ENCODE measurements at places on chromosomes 2 and 18.

GRCh38 chr2:189797902-189798301 lies 13.7 kb downstream of the PMS1 start:
- DNase-seq = no peak

DNA sequence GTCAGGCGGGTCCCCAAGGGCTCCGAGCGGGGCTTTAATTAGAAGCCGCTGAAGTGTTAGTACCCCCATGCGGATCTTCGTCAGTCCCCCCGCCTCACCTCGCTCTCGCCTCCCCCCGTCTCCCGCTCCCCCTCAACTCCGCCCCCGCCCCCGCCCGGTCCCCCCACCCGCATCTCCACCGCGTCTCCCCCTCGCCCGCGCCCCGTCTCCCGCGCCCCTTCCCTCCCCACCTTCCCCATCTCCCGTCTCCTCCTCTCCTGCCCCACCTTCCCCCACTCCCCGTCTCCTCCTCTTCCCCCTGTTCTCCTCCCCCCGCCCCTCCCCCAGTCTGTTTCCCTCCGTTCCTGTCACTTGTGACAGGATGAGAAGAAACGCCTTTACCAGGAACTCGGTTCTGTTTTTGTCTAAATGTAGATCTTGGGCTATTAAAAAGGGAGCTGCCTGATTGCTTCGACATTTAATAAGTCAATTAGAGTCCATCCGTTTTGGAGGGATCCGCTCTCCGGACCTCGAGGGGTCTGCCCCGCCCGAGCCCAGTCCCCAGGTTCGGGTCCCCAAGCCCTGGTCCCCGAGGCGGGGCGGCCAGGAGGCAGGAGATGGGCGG lies 969 bp upstream of the ALKAL2 start:
- DNase-seq = no peak

DNA sequence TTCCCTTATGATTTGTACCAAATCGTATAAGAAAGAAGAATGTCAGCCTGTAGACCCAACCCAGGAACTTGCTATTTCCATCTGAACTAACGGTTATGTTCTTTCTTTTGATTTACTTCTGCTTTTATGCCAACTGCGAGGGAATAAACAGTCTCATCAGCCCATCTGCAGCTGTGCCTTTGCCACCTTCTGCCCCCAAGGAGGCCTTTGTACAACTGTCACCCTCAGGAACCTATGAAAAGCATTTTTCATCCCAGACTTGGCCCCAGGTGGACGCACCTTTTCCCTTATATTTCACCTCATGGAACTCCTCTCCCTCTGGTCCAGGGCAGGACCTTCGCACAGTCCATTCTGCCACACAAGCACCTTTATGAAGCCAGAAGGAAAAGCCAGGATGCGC lies 109.8 kb downstream of the AOX1 start:
- DNase-seq = no peak

GRCh38 chr18:79736846-79737245 lies 57.2 kb downstream of the CTDP1 start:
- no peak for DNase-seq

DNA sequence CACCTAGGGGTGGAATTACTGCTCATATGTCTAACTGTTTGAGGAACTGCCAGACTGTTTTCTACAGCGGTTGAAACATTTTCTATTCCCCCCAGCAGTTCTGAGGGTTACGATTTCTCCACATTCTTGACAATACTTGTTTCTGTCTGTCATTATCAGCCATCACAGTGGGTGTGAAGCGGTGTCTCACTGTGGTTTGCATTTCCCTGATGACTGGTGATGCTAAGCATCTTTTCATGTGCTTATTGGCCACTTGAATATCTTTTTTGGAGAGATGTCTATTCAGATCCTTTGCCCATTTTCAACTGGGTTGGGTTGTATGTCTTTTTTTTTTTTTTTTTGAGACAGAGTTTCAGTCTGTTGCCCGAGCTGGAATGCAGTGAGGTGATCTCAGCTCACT lies 63.0 kb downstream of the ADNP2 start:
- DNase-seq = no peak

DNA sequence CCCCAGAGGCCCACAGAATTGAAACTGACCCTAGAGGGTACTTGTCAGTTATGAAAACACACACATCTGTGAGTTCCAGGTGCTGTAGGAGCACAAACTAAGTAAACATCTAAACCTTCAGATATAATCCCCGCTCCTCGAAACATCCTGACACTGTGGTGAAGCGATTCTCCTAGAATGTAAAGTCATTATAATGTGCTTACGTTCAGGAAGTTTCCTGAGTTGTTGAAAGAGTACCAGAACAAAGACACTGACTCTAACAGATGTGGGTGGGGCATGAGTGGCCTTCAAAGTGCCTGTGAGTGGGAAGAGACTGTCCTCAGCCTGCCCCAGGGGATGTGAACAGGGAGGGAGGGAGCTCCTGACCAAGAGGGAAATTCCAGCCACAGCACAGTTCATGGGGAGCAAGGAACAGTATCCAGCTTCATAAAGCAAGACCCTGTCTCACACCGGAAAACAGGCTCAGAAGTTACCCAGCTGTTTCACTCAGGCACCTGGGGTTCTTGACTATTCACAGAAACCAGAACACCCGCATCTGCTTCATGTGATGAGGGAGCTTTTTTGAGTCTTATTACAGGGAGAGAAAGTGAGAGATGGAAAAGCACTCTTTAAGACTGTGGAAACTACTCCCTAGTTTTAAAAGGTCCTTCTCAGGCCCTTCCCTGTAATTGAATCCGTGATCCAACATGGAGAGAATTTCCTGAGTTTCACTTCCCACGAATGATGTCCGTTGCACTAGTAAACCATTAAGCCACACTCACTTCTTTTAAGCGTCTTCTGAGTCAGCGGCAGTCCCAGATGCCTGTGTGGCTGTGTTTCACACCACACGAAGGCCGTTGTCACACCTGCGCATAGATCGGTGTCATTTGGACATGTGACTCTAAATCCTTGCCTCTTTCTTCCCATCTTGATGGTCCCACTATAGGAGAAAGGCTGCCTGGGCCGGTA lies 88.6 kb upstream of the EML6 start:
- no peak for DNase-seq

GRCh38 chr18:44507729-44508325 lies 172.9 kb upstream of the SETBP1 start:
- no peak for DNase-seq

DNA sequence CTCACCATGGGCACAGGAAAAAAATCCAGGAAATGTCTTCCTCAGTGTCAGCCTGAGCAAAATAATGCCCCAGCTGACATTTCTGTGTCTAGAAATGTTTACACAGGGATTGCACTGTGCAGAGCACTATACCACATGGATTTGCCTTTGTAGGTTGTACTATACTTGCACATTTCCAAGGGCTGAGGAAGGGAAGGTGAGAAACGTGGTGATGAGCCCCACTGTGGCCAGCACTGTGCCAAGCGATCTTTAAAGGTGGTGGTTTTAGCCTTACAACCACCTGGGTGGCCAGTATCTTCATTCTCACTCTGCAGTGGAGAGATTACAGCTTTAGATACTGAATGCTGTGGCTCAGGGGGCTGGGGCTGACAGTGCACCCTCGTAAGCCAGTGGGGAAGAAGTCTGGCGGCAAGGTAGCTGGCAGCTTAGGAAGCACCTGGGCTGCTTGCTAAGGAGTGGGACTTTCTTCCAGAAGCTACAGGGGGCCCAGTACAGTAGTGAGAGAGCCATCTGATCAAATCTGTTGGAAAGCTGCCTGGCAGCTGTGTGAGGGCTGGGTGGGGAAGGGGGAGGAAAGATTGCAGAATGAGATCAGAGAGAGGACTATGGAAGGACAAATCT lies 81.4 kb upstream of the MSH2 start:
- DNase-seq = no peak
